ENCODE measurements at places on chromosomes 12 and 14. TPM values are rescaled to one million over a fixed set of nuclear protein-coding genes. Genes with fewer than 3 reads are reported as not detected.

DPF3 gene
- 13.9 TPM for total RNA-seq

CKB gene
- total RNA-seq, result 78.4 TPM

GSG1 gene
- 0.66 TPM for total RNA-seq

MAX gene
- 45.2 TPM for total RNA-seq

CMA1 gene
- total RNA-seq, result not detected
